NCI-H1105 (cell line): ENCODE measurements at places on chromosomes 16 and 17.
A peak's percentile ranks its signal among the peaks of the same experiment; 100 is the strongest.

DNA sequence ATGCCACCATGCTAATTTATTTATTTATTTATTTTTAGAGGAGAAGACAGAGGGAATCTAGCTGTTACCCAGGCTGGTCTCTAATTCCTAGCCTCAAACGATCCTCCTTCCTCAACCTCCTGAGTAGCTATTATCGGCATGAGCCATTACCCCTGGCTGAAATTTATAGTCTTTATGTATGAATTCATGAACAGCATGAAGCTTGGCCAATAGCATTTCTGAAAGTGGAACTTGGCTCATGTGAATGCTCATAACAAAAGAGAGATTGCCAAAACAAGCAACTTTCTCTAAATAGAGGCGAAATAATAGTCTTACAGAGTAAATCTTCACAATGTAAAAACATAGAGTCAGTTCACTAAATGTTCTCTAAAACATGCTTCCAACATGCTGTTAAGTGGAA is 30.1 kb upstream of the SMURF2 start:
- DNase-seq, result no peak

- no peak for DNase-seq
Observed at GRCh38 chr16:70569752-70570151, 46.1 kb downstream of the SF3B3 start.

- DNase-seq, result no peak
Observed at GRCh38 chr16:88368994-88369393, 13.8 kb upstream of the ZNF469 start.

DNA sequence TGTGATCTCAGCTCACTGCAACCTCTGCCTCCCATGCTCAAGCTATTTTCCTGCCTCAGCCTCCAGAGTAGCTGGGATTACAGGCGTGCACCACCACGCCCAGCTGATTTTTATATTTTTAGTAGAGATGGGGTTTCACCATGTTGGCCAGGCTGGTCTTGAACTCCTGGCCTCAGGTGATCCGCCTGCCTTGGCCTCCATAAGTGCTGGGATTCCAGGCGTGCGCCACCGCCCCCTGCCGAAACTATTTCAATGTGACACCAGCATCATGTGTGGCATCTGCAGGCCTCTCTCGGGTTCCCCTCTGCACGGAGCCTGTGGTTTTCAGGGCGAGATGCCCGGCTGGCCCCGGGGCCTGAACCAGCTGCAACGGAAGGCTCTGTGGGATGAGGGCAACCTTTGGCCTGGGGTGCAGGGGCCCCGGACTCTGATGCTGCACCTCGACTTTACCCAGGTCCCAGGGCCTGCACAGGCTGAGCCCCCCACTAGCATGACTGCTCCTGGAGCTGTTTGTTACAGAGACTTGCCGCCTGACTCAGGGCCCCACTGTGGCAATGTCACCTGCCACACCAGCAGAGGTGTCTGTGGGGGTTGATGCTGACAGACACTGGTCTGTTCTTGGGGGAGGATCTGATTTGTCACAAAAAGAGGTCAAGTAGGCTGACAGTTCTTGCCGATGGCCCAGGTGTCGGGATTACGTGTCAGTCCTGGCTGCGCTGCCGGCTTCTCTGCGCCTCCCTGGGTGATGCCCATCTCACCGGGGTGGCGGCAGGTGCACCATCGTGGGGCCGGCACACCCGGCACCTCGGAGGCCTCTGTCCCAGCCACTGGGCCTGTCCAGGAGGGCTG is 8.6 kb upstream of the TEX19 start:
- DNase-seq, result no peak

GRCh38 chr16:6484081-6484480 is 848.6 kb upstream of the RBFOX1 start:
- no peak for DNase-seq

DNA sequence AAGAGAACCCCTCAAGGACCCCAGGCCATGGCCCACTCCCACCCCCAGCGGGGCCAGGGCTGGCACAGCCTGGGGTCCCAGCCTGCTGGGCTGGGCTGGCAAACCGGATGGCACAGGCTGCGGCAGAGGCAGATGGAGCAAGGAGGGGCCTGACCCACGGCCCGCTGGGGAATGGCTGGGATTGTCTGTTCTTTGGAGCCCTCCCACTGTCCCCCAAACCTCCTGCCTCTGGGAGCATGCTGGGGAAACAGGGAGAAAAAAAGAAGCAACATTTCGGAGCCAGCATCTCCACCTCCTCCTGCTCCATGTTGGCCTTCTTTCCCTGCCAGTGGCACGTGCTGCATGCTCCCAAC is 37.1 kb upstream of the LHX1 start:
- no peak for DNase-seq

DNA sequence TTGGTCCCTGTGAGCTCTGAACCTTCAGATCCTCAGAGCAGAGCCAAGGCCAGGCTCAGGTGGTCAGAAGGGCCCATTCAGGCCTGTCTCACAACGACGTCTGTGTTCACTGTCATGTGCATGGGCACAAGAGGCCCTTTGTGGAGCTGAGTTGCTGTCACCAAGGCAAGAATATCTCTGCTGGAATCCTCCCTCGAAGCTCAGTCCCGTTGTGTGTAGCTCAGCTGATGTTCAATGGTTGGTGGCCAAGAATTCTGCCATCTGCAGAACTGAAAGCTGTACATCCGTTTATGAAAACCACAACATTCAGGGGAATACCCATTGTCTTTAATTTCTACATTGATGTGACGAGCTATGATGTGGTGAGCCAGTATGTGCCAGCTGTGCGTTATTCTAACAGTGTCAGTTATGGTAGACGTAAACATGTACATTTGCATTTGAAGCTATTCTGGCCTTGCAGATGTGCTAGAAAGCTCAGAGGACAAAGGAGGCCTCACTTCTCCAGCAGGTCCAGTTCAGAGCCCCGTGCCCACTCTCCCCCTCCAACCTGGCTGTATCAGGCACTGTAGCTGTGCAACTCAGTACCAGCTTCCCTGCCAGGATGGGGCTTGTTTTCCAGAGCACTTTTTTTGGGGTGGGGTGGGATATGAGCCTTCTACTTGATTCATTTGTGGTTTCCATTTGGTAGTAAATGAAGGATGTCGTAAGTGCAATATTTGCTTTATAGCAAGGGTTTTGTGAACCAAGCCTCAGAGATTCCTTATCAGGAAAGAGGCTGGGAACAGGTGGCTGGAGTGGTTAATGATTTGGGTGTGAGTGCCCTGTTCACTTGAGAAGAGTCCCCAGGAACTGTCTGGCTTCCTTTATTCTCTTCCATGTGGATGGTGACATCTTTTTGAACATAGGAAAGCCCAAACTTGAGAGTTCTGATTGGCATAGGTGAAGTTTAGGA is 56.1 kb downstream of the B9D1 start:
- DNase-seq, result no peak

- no peak for DNase-seq
Observed at GRCh38 chr17:75087558-75088453, at the start of gene SLC16A5. Gene SLC16A5, plus strand, starts transcription at chr17:75087954. Its CDS starts 5,683 bp downstream, at chr17:75093637.

DNA sequence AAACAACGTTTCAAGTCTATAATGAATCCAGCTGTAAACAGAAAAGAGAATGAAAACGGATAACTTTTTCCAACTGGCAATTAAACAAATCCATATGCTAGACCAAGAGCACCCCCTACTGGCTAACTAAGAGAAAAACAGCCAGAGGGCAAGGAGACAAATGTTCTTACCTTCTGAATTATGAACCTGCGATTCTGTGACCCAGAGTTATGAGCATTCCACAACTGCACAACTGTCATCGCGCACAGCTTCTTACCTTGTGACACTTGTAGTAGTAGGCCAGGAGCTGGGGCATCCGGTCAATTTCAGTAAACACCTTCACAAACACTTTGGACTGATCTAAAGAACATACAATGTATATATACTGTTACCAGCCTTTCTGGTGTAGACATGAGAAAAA is 18.6 kb downstream of the COG7 start:
- peak; percentile 29 for DNase-seq

DNA sequence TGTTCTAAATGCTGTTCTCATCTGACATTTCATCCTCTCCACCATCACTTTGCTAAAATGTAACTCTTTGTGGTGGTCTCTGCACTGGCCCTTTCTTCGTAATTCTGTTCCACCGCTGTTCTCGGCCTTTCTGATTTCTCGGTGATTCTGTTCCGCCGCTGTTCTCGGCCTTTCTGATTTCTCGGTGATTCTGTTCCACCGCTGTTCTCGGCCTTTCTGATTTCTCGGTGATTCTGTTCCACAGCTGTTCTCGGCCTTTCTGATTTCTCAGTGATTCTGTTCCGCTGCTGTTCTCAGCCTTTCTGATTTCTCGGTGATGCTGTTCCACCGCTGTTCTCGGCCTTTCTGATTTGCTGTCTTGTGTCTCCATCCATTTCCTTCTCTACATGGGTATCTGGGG is 12.3 kb downstream of the FOXF1 start:
- no peak for DNase-seq

GRCh38 chr17:32335046-32335445 is 6.9 kb downstream of the C17orf75 start:
- DNase-seq, result no peak

DNA sequence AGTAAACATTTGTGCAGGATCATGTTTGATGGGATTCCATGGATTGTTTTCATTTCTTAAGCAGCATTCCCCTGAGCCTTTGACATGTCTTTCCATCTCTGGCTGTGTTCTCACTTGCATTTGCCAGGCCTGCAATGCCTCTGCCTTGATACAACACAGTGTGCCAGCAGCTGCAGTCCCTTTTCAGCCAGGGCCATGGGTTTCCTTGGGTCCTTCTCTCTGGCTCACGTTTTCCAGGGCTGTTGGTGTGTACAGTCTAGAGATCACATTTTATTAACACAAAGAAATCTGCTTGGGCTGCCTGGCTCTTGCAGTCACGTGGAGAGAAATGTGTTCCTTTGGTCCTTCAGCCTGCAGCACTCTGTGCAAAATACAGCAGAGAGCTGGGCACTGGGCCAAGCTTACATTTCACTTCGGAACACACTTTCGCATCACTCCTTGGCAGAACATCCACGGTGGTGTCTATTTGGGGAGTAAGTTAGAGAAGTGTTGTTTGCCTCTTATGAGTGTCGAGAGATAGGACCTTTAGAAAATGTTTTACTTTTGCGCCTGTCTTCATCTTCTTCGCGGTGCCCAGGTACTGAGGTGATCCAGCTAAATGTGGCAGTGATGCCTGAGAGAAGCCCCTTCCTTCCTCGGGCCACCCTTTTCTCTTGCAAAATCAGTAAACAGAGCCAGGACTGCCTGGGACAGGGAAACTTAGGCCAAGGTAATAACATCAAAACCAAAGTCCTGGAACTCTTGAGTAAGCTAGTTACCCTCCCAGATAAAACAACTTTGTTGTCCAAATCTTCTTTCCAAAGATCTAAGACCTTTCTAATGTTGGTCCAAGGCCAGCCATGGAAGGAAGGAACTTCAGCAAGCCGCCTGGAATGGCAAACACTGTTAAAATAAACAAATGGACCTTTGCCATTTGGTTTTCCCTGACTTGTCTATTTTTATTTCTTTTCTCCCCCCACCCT is 20.9 kb downstream of the HLF start:
- DNase-seq, result peak; percentile 61

DNA sequence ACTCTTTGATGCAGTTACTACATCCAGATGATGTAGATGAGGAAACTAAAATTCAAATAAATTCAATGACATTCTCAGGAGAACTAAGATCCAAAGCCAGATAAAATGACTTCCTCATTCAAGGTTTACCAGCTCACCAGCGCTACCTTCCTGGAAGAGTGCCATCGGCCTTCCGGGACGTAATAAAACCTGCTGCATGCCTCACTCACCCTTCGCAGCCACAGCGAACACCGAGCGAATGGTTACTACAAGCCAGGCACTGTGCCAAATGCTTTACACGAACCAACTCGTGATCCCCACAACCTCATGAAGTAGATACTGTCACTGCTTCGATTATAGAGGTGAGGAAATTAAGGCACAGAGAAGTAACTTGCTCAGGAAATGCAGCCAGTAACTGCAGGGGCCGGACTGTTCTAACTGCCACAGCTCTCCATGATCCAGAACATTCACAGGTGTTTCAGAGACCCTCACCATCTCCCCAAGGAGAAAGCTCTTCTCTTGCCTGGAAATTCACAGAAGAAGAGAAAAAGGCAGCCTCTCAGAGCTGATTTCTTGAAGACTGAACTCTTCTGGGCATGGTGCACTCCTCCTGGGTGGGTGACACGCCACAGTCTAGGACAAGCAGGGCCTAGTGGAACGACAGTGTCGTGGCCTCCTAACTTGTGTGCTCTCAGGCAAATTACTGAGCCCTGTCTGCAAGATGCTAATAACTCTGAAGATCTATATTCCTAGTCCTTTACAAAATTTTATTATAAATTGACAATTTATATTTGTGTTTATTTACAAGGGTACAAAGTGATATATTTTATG is 46.8 kb downstream of the HIC1 start:
- peak; percentile 80 for DNase-seq

- DNase-seq, result no peak
Observed at GRCh38 chr16:56245197-56245596, 53.9 kb downstream of the GNAO1 start.

GRCh38 chr17:2051933-2052559 is 2.9 kb upstream of the HIC1 start:
- DNase-seq, result no peak

DNA sequence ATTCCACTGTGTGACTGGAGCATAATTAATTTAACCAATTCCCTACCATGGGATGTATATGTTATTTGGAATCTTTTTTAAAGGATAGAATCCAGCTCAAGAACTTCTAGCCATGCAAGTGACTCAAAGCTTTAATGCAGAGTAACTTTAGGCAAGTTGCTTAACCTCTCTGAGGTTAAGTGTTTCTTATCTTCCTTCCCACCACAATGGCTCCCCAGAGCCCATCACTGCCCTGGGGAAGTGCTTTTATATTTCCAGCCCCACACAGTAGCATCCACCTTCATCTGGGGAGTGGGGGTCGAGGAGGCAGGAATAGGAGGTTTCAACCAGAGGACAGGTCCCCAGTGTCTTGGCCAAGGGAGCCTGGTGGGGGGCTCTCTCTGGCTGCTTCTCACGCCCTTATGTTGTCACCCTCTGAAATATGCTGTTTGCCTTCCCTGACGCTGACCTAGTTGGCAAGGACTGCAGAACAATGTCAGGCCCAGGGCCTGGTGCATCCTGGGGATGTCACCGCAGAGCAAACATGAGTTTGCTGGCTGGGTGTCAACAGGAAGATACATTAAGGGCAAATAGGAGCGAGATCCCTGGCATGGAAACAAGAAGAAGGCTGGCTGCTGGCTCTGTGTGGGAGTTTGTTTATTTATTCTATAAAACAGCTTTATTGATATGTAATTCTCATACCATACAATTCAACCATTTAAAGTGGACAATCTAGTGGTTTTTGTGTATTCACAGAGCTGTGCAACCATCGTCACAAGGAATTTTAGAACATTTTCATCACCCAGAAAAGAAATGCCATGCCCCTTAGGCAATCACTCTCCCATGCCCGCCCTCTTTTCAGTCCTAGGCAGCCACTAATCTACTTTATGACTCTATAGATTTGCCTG is 46.6 kb upstream of the WSB1 start:
- peak; percentile 36 for DNase-seq

- no peak for DNase-seq
Observed at GRCh38 chr17:61601297-61601696, 10.3 kb upstream of the NACA2 start.
